ENCODE measurements at places on chromosomes 2 and 18.

GRCh38 chr18:76822506-76823160, at the start of gene ZNF236:
Gene ZNF236, plus strand, starts transcription at chr18:76822557. Its CDS starts 51 bp downstream, at chr18:76822608.
- DNase-seq: peak; percentile 48

DNA sequence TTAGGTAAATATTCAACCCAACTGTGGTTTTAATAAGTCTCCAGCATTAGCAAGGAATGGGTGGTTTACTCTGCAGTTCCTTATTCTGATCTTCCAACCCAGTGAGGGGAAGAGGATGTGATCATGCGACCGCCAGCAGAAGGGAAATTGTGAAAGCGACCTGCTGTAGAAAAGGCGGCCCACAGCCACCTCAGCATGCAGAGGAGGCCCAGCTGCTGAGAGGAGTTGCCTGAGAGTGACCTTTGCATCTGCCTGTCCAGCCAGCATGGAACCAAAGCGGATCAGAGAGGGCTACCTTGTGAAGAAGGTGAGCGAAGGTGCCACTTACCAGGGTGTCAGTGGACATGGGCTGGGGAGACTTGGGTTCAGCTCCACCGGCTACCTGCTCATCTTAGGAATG, at the start of gene PLEK:
PLEK (plus strand) TSS at position 196 of the 400 bp plus-strand sequence; CDS start at position 266, 70 bp downstream.
- no peak for DNase-seq

GRCh38 chr18:48736321-48737260, 197.8 kb downstream of the CTIF start:
- no peak for DNase-seq

- no peak for DNase-seq
Observed at GRCh38 chr2:86445436-86445835, 4.3 kb downstream of the KDM3A start.

GRCh38 chr18:32877371-32877770, 104.5 kb upstream of the KLHL14 start:
- DNase-seq: no peak

- no peak for DNase-seq
Observed at GRCh38 chr2:182240862-182241371, 185.9 kb downstream of the PDE1A start.

GRCh38 chr2:222025881-222026271, 272.9 kb downstream of the PAX3 start:
- DNase-seq: no peak

GRCh38 chr2:223536546-223536945, 65.6 kb downstream of the SCG2 start:
- no peak for DNase-seq

GRCh38 chr2:218230882-218231281, 13.9 kb downstream of the ARPC2 start:
- no peak for DNase-seq

DNA sequence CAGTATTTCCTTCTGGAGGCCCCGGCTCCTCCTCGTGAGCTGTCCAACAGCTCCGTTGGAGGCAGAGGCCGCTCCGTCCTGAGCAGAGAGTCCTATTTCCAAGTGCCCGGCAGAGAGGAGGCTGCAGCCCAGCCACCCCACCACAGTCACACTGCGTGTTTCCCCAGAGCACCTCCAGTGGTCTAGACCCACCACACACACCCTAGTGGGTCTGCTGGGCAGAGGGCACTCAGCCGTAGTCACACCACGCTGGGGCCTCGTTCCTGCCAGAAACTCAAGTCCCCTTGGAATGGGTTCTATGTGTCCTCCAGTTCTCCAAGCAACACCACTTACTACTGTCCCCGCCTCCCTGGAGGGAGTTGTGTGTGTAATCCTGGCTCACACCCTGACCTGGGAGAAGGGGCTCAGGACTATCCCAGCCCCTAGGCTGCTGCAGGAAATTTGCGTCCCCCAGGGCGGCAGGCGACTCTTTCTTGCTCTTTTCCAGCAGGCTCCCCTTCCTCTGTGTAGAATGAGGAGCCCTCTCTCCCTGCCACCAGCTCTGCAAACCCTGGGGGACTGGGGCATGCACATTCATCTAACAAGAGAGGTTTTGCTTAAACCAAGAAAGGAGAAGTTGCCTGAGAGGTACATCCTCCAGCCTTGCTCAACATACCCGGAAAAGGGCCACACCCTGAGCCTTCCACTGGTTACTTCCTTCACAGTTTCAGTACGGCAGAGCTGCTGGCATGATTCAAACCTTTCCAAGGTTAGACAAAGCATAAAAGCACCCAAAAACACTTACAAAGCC, 114.1 kb downstream of the NDUFA10 start:
- no peak for DNase-seq

DNA sequence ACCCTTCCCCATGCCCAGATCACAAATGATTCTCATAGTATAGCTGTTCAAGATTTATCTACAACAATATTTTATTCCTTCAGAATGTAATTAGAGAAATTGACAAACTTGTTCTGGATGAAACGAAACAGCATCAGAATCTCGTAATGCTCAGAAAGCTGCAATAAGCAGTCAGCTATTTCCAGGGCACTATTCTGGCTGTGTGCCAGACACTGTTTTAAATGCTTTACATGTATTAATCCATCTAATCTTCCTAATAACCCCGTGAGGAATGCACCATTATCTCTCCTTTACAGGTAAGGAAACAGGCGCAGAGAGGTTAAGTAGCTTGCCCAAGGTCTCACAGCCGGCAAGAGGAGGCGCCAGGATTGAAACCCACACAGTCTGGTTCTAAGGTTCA, 10.1 kb upstream of the LYPD6B start:
- no peak for DNase-seq

DNA sequence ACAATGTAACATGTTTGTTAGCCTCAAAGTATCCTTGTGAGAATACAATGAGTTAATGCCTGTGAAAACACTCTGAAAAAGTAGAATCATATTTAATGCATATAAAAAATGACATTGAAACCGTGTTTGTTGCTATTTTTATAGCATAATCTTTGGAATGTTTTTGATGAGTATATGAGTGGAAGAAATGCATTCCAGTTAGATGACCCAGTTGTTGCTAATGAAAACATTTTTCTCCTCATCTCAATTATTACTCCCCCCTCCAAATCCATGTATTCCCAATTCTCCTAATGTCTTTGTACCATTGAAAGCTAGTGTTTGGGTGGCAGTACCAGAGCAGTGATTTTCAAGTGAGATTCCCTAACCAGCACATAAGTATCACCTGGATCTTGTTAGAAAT, 67.1 kb upstream of the DSEL start:
- no peak for DNase-seq

DNA sequence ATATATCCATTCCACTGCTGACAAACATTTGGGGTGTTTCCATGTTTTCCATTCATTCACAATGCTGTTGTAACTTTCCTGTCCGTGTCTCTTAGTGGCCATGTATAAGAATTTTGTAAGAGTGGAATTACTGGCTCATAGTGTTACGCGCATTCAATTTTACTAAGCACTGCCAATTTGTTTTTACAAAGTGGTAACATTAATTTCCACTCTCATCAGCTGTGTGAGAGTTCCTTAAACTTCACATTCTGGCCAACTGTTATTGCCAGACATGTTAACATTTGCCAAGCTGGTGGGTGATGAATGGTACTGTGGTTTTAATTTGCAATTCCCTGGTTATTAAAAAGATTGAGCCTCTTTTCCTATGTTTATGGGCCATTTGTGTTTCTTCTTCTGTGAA, 134.2 kb downstream of the DTNB start:
- DNase-seq: no peak

GRCh38 chr2:181483211-181483610, 26.0 kb downstream of the ITGA4 start:
- DNase-seq: no peak

GRCh38 chr2:218401890-218402289, 2.2 kb downstream of the CTDSP1 start:
- no peak for DNase-seq

DNA sequence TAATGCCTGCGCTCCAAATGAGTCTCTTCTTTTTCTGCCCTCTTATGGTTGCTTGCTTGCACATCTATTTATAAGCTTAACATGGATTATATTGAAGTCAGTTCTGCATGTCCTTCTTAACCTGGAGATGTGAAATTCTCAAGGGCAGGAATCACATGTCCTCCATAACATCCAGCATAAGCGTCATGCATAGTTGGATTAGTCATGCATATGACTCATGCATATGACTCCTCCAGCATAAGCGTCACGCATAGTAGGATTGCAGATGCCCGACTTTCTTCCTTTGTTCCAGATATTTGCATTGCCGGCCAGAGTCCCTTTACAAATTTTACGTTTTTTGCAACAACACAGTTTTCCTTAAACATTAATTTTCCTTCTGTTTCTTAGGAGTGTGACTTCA, 308.6 kb downstream of the TGIF1 start:
- no peak for DNase-seq

DNA sequence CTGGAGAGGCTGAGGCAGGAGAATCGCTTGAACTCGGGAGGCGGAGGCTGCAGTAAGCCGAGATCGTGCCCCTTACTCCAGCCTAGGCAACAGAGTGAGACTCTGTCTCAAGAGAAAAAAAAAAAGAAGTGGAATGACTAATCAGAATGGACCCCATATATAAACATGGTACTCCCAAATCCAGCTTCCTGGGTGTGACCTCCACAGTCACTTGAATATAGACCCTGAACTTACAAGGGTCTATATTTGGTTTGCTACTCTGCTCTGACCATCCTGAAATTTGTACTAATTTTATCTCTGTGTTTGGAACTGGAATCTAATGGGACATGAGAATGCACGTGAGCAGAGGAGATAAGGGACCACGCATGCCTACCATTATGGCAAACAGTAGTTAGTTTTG, 275.0 kb downstream of the TNS1 start:
- DNase-seq: no peak

GRCh38 chr2:221420245-221420644, 151.9 kb downstream of the EPHA4 start:
- no peak for DNase-seq

DNA sequence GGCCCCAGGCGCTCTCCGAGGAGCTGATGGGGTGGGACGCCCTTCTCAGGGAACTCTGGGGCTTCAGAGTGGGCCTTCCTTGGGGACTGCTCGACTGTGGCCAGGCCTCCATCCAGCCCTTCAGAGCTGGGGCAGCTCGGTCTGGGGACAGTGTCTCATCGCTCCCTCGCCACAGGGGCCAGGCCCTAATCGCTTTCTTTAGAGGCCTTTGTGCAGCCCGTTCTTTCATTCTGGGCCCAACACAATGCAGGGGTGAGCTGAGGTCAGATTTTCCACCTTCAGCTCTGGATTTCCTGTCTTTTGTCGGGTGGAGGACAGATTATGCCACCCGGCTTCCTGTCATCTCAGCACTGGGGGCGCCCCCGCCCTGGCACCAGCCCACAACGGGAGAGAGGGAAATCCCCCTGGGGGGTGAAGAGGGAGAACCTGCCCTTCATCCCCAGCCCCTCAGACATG, 25.2 kb downstream of the MYCN start:
- DNase-seq: peak; percentile 27

GRCh38 chr2:16442971-16443370, 222.7 kb downstream of the CYRIA start:
- DNase-seq: no peak

DNA sequence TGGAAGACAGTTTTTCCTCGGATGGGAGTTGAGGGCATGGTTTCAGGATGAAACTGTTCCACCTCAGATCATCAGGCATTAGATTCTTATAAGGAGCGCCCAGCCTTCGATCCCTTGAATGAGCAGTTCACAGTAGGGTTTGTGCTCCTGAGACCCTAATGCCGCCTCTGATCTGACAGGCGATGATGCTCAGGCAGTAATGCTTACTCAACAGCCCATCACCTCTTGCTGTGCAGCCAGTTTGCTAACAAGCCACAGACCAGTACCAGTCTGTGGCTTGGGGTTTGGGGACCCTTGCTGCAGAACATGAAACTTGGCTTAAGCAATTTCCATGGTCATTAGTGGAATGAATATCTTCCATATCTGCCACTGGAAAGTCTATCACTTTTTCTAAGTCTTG, 56.4 kb downstream of the GORASP2 start:
- no peak for DNase-seq

GRCh38 chr2:109201465-109202327, 72.7 kb downstream of the SH3RF3 start:
- no peak for DNase-seq

GRCh38 chr18:3579701-3580100, 129.7 kb downstream of the TGIF1 start:
- DNase-seq: no peak

DNA sequence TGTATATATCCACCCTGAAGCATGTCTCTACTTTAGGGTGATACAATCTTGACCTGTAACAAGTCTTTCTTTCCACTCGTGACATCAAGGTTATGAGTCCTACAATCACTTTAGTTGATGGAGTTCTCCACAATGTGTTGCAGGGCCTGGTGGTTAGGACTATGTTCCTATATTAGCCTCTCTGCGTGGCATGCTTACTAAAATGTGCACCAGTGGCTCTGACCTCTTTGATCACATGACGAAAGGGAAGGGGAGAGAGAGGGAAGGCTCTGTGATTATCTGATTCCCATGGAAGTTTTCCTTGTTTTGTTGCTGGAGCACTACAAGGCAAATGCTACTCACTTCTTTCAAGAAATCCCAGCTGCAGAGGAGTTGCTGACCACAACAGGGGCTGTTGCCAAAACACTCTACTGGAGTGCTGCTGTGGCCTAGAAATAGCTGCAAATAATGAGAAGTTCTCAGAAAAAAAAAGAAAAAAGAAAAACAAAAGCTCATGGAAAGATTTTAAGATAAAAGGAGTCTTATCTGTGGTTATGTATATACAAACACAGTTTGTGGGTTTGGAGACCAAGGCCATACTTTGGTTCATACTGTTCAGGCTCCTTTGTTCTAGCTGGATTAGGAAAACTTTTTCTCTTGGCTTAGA, 272.8 kb upstream of the MMADHC start:
- no peak for DNase-seq

DNA sequence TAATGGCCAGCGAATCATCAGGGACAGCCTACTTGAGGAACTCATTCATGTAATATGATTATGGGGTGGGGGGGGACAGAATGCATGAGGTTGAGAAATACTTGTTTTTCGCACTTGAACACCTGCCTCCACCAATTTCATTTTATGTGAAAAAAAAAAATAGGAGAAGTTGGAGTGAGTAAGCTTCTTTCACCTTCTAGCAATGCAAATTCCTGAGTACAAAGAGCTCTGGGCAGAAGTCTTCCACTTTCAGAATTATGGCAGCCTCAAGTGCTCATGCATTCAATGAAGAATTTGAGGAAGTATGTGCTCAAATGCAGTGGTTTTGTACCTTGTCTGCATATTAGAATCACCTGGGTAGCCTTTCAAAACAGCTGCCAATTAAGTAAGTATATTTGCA, 40.1 kb upstream of the GPD2 start:
- DNase-seq: no peak

DNA sequence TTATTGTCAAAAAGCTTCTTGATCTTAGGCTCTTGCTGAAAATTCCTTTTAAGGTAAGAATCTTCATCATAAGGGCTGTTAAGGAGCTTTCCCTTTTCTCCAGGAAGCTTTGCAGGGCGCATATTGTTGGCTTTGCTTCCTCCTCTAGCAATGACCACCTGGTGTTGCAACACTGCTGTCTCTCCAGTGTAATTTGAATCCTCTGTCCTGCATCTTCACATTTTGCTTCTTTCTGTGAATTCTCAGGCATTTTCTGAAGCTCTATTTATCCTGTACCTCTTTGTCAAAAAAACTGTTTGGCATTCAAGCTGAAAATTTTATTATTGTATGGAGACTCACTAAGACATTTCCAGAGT, 533.1 kb upstream of the CHAC2 start:
- no peak for DNase-seq
